Cerebellar nuclear complex (tissue), 1 donor: ENCODE measurements at places on chromosomes 4 and X.

- DNase-seq: no peak
Observed at GRCh38 chr4:188110036-188110435, 633 bp upstream of the TRIML2 start.

DNA sequence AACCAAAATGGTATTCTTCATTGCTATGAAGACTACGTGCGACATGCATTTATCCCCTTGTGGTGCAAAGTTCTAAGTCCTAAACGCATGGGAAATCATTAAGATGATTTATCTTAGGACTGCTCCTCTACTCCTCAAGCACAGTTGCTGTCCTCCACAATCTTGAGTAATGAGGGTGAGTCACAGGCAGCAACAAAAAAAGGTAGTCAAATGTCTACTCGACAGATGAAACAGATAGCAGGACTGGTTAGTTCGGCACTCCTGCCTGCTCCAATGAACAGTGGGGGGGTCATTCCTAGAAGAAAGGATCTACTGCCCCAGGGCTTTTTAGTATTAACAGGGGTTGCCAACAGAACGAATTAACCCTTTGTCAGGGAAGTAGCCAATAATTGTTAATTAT lies 233.7 kb upstream of the FGF13 start:
- DNase-seq: no peak

- no peak for DNase-seq
Observed at GRCh38 chr4:188412499-188412898, 273.3 kb downstream of the TRIML1 start.

GRCh38 chrX:10101269-10101668 lies 55.5 kb upstream of the CLCN4 start:
- no peak for DNase-seq

- DNase-seq: no peak
Observed at GRCh38 chr4:77493120-77493752, 112.4 kb upstream of the CXCL13 start.

GRCh38 chr4:38926896-38927295 lies 59.3 kb downstream of the FAM114A1 start:
- no peak for DNase-seq

GRCh38 chrX:51463322-51463721 lies 33.1 kb downstream of the NUDT11 start:
- DNase-seq: no peak
